Neural progenitor cell (in vitro differentiated cells): ENCODE measurements at places on chromosomes 3 and 15. TPM values are rescaled to one million over a fixed set of nuclear protein-coding genes. Genes with fewer than 3 reads are reported as not detected.

DNA sequence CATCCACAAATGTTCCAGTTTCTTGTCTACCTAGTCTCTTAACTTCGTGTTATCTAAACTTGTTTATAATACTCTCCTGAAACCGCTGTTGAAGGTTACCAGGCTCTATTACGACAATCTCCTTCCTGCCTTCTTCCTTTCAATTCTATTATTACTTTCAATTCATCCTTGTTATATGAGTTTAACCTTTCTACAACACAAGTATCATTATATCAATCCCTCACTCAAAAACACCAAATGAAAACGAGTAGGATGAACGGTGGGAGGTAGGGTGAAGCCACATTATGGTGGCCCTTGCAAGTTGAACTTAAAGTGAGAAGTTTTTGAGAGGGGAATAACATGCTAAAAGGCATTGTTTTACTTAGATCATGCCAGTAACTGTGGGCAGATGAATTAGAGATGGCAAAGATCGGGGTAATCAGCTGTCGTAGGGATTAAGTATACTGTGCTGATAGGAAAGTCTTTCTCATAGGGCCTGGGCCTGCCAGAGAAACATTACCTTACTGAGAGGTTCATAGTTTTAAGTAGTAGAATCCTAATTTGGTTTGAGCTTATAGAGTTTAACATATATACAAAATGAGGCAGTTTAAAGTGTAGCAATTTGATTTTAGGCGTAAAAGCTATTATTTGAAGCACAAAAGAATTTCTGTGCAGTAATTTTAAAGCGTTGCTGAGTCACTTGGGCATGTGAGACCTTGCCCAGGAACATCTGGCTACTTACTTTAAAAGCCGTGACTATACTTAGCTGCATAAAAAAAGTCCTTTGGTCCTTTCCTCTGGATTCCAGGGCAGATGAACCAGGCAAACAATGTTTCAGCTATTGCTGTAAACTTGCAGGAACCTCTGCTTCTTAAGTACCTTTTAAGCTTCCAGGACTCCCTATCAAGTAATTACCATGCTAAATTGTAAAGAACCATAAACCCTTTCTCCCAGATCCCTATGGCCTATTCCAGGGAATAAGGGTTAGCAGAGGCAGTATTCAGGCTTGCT, 3.3 kb upstream of the CEP97 start:
- H3K4me3 ChIP-seq: no peak overlapping the region
- H3K27ac ChIP-seq: peak overlapping the region; percentile 48
- no peaks in the 10 kb centered on the region for H3K36me3 ChIP-seq
- DNase-seq: peak; percentile 26

GRCh38 chr3:23767546-23767945, 38.2 kb upstream of the UBE2E1 start:
- H3K27me3 ChIP-seq: no peaks in the 10 kb centered on the region
- no peak for DNase-seq
- H3K36me3 ChIP-seq: no peaks in the 10 kb centered on the region

DNA sequence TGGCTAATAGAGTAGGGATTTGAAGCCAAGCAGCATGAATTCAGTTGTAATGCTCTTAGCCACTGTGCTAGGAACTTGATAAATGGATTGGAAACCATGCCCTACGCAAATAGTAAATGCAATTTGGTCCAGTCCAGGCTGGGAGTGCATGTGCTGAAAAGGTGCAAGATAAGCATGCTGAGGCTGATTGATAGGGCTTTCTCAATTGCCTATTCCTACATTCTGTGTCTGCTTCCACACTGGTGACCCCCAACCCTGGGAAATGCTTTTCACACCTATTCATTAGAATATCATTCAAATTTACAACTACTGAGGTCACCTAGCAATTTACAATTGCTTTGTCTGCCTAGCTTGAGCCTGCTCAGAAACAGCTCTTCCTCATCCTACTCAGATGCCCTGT, 84.7 kb upstream of the SLC25A36 start:
- H3K4me3 ChIP-seq: no peak overlapping the region
- no peak overlapping the region for H3K27ac ChIP-seq
- no peaks in the 10 kb centered on the region for H3K27me3 ChIP-seq

DNA sequence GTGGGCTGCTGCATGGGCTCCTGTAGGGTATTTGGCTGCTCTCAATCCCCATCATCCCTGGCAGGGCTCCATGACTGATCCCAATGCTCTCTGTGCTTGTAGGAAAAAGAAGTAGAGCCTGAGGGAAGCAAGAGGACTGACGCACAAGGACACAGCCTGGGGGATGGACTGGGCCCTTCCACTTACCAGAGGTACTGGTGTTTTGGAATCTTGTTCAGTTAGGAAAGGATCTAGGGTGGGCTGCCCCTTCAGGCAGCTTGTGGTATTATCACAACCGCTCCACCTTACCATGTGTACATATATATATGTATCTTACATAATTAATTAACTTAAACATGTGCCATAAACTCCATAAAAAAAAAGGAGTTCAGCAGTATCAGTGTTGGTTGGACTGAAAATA, 1.3 kb downstream of the SLC28A2 start:
- DNase-seq: peak; percentile 21
- H3K4me1 ChIP-seq: no peaks in the 10 kb centered on the region
- H3K27ac ChIP-seq: no peak overlapping the region
- H3K4me3 ChIP-seq: no peak overlapping the region

GRCh38 chr3:129004639-129005295, 3.7 kb downstream of the EFCC1 start:
- H3K36me3 ChIP-seq: no peaks in the 10 kb centered on the region
- no peak overlapping the region for H3K4me3 ChIP-seq
- no peak overlapping the region for H3K27ac ChIP-seq
- H3K27me3 ChIP-seq: peaks cover 87% of the 10 kb centered on the region

GRCh38 chr3:178079966-178080365, 456.3 kb upstream of the KCNMB2 start:
- H3K4me1 ChIP-seq: peaks cover 28% of the 10 kb centered on the region
- no peak overlapping the region for H3K4me3 ChIP-seq
- no peaks in the 10 kb centered on the region for H3K27me3 ChIP-seq
- no peaks in the 10 kb centered on the region for H3K36me3 ChIP-seq
- no peak overlapping the region for H3K27ac ChIP-seq
- no peak for DNase-seq

DNA sequence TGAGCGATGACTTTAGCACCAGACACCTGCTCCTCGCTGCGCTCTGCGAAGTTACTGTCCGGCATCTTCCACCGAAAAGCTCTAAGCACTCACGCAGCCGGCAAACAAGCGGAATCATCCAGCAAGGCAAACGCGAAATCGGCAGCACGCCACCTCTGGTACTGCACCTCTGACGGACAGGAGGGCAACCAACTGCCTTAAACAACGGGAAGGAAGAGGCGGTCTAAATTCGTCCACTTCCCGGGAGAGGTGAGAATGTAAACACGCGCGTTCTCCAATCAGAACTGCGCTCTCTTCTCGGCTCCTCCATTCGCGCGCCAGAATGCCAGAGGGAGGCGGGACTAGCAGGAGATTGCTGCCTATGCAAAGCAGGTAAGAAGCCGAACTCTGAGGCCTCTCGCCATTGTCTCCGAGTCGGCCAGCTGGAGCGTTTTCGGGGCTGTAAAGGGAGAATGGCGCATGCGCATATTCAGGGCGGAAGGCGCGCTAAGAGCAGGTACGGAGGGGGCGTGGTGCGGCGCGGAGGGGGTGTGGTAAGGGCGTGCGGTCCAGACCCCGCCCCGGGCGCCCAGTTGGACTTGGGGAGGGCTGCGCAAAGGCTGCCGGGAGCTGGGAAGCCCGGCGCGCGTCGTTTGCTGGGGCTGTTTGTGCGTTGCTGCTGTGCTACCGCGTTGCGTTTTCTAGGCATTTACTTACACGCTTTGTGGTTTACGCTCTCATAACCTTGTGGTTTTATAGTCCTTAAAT, at the start of the genes BTD and HACL1:
TSS of gene BTD (plus strand) at position 347 of the 747 bp plus-strand sequence. CDS start 33,695 bp downstream, outside the sequence.
TSS of gene HACL1 (minus strand) at position 171 of the 747 bp plus-strand sequence. CDS start at position 65, 106 bp downstream.
- peak within 1 kb of the TSS; percentile 94 for H3K4me3 ChIP-seq
- no peaks in the 10 kb centered on the region for H3K27me3 ChIP-seq
- peaks cover 5% of the 10 kb centered on the region for H3K36me3 ChIP-seq
- peaks cover 5% of the 10 kb centered on the region for H3K4me1 ChIP-seq
- DNase-seq: peak; percentile 100

DNA sequence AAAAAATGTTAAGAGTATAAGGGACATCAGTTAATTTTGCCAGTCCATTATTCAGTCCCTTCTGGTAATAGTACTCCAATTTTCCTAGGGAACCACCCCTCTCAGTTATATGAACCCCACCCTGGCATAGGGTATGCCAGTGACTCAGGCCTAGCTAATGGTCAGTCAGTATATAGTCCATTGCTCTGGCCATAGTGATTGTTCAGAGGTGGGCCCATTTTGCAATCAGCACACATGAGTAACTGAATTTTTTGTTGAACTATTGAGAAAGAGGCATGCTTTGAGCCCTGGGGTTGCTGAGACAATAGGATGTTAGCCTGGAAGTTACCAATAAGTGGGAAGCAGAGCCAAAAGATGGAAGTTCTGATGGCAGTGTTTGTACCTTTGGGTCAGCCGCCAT, 4.1 kb downstream of the LRCH3 start:
- no peak for DNase-seq
- H3K4me1 ChIP-seq: peaks cover 5% of the 10 kb centered on the region
- H3K27ac ChIP-seq: no peak overlapping the region
- H3K27me3 ChIP-seq: no peaks in the 10 kb centered on the region

GRCh38 chr15:38745126-38745525, 180.5 kb upstream of the RASGRP1 start:
- H3K4me1 ChIP-seq: no peaks in the 10 kb centered on the region
- no peak for DNase-seq
- H3K27ac ChIP-seq: no peak overlapping the region
- H3K36me3 ChIP-seq: no peaks in the 10 kb centered on the region
- H3K27me3 ChIP-seq: no peaks in the 10 kb centered on the region
- H3K4me3 ChIP-seq: no peak overlapping the region

GRCh38 chr3:104362319-104362718, 1004.4 kb upstream of the ALCAM start:
- no peak overlapping the region for H3K4me3 ChIP-seq
- no peaks in the 10 kb centered on the region for H3K4me1 ChIP-seq
- DNase-seq: no peak
- H3K27ac ChIP-seq: no peak overlapping the region
- H3K36me3 ChIP-seq: no peaks in the 10 kb centered on the region

GRCh38 chr15:83927704-83928391, 273.9 kb downstream of the ADAMTSL3 start:
- H3K4me3 ChIP-seq: no peak overlapping the region
- no peaks in the 10 kb centered on the region for H3K36me3 ChIP-seq
- H3K27me3 ChIP-seq: no peaks in the 10 kb centered on the region
- DNase-seq: no peak
- no peaks in the 10 kb centered on the region for H3K4me1 ChIP-seq

DNA sequence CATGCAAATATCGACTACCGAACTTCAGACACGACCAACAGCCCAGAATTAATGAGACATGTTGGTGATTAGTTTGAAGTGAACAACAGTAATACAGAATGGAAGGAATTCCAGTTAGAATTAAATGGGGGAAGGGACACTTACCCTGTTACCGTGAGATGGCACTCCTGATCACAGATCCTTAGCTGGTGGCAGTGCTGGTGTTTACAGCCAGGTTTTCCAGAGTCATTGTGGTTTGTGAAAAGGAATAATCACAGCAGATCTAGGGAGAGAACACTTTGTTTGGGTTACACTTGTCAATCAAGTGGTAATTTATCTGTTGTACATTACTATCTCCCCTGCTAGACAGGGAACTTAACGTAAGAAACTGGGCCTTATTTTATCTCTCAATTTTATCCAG, 217.4 kb downstream of the ADAMTS9 start:
- no peak overlapping the region for H3K4me3 ChIP-seq
- no peak for DNase-seq
- no peaks in the 10 kb centered on the region for H3K36me3 ChIP-seq
- H3K27ac ChIP-seq: no peak overlapping the region
- H3K4me1 ChIP-seq: peaks cover 13% of the 10 kb centered on the region
- no peaks in the 10 kb centered on the region for H3K27me3 ChIP-seq

- no peaks in the 10 kb centered on the region for H3K4me1 ChIP-seq
- H3K4me3 ChIP-seq: no peak overlapping the region
- no peak overlapping the region for H3K27ac ChIP-seq
- H3K36me3 ChIP-seq: no peaks in the 10 kb centered on the region
These were observed 33.7 kb downstream of the PRR20G start for GRCh38 chr3:127254033-127254644.

DNA sequence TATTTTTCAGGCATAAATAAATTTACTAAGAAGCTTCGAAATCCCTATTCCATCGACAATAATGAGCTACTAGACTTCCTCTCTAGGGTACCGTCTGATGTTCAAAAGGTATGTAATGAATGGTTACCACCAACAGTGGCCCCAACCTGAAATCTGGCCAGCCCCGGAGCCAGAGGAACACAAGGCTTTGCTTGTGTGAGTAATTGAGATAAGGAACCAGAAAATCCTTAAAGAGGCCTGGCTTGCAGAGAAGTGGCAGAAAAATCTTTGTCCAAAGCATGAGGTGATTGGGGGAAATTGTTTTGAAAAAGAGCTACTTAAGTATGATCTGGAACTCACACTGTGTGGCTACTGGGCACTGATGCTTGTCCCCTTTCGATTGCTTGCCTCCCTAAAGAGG, 245.3 kb downstream of the MCTP2 start:
- no peaks in the 10 kb centered on the region for H3K27me3 ChIP-seq
- H3K36me3 ChIP-seq: no peaks in the 10 kb centered on the region
- H3K4me1 ChIP-seq: peaks cover 28% of the 10 kb centered on the region
- H3K4me3 ChIP-seq: no peak overlapping the region
- no peak for DNase-seq
- H3K27ac ChIP-seq: no peak overlapping the region

DNA sequence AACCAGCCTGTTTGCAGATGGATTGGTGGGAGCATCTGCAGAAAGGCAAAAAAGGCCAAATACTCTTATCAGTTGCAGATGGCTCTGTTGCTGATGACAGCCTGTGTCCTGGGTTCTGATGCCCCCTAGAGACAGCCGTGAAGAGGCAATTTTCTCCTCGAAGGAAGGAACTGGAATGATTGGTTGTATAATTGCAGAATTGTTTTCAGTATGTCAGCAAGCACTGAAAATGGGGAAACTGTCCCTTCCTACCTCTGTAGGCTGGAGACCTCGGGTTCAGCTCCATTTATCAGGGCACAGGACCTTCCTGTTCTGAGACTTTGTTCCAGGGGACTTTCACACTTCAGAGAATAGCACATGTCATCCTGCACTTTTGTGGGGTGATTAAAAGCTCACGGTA, 103.0 kb downstream of the PGPEP1L start:
- no peaks in the 10 kb centered on the region for H3K27me3 ChIP-seq
- no peaks in the 10 kb centered on the region for H3K36me3 ChIP-seq

- H3K4me3 ChIP-seq: no peak overlapping the region
- H3K36me3 ChIP-seq: no peaks in the 10 kb centered on the region
- H3K27me3 ChIP-seq: no peaks in the 10 kb centered on the region
- DNase-seq: peak; percentile 79
- H3K27ac ChIP-seq: no peak overlapping the region
These were observed 401.9 kb upstream of the IL12A start for GRCh38 chr3:159586571-159587202.

GRCh38 chr15:28114721-28115622, 15.9 kb upstream of the OCA2 start:
- no peak for DNase-seq
- H3K36me3 ChIP-seq: no peaks in the 10 kb centered on the region
- H3K27me3 ChIP-seq: no peaks in the 10 kb centered on the region
- no peak overlapping the region for H3K4me3 ChIP-seq
- H3K4me1 ChIP-seq: no peaks in the 10 kb centered on the region
- H3K27ac ChIP-seq: no peak overlapping the region

- no peaks in the 10 kb centered on the region for H3K27me3 ChIP-seq
- no peak for DNase-seq
- H3K36me3 ChIP-seq: no peaks in the 10 kb centered on the region
These were observed 31.1 kb downstream of the FBXL22 start for GRCh38 chr15:63628123-63628822.

The THAP10 gene
- 8.0 and 8.6 TPM in 2 replicates for total RNA-seq

The RCCD1 gene
- 19.7 and 27.6 TPM in 2 replicates for total RNA-seq

The SMCO1 gene
- total RNA-seq: not detected in 2 replicates

The KCNMB3 gene
- total RNA-seq: 2.9 and 4.4 TPM in 2 replicates

The MAGI1 gene
- total RNA-seq: 40.6 and 48.4 TPM in 2 replicates

The LRRK1 gene
- 0.43 TPM in 1 of 2 replicates, not detected in the other for total RNA-seq

The C15orf61 gene
- total RNA-seq: 3.5 and 4.1 TPM in 2 replicates

The STAC gene
- 6.5 and 9.6 TPM in 2 replicates for total RNA-seq

The DHX36 gene
- 70.8 and 91.8 TPM in 2 replicates for total RNA-seq
